K562 (cell line): ENCODE measurements at places on chromosomes 4 and X. TPM values are rescaled to one million over a fixed set of nuclear protein-coding genes. Genes with fewer than 3 reads are reported as not detected.

Gene CACNA1F
- total RNA-seq: 0.04 TPM in 2 replicates

Gene GAGE12E
- not detected in 2 replicates for total RNA-seq

DNA sequence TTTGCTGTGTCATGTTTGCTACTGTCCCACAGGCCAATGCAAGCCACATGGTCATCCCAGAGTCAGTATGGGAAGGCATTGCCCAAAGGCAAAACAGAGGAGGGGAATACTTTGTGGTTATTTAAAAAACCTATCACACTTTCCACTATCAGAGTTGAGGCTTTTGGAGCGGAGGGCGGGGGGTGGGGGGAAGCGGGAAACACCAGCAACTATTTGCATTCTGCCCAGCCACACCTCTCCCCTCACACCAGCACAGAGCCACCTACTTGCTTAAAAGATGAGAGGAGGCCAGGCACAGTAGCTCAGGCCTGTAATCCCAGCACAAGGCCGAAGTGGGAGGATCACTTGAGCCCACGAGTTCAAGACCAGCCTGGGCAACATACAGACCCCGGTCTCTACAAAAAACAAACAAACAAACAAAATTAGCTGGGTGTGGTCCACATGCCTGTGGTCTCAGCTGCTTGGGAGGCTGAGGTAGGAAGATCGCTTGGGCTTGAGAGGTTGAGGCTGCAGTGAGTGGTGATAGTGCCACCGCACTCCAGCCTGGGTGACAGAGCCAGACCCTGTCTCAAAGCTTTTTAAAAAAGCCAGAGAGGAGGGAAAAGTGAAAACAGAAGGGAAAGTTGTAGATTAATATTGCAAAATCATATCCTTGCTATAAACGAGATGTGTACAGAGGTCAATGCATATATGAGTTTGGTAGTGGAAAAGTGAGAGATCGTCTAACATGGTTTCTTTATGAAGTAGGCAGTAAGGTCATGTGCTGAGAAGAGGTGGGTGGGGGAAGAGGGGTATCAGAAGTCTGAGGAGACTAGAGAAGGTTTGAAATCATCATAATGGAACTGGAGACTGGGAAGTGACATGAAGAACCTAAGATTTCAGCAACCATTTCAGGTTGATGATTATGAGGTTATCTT, 1.9 kb upstream of the CHST7 start:
- no peak for DNase-seq

DNA sequence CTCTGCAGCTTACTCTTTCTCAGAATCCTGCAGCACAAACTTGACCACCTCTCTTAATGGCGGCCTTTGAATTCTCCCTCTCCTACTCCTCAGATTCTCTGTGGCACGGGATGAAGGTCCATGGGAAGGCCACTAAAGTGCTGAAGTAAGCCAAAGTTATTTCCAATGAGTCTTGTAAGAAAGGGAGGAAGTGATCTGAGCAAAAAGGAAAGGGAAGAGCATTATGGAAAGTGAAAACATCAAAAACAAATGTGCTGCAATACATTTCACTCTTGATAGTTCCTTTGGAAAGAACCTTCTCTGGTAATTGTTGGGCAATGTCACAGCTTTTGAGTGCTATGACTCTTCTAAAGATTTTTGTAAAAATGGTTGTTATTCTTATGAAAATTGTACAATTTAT, 54.3 kb upstream of the CAMK2D start:
- no peak for DNase-seq

Gene TMEM35A
- total RNA-seq: not detected in 2 replicates

DNA sequence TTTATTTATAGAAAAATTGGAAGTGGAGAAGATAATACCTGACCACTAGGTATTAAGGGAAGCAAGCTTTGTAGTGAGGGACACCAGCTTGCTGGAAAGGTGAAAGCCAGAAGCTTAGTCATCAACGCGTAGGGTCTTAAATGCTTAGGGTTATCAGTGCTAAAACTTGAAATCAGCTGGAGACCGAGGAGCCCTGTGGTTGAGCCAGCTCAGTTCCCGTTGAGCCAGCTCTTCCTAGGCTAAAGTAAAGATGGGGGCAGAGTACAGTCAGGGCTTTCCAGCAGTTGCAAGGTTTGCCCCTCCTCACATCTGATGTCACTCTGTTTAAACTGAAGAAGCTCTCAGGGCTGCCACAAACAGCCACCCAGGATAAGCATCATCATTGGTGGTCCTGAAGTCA, 240.7 kb downstream of the DCLK2 start:
- DNase-seq: peak; percentile 16

Gene PPP2R2C
- 0.04 TPM in 1 of 2 replicates, not detected in the other for total RNA-seq

DNA sequence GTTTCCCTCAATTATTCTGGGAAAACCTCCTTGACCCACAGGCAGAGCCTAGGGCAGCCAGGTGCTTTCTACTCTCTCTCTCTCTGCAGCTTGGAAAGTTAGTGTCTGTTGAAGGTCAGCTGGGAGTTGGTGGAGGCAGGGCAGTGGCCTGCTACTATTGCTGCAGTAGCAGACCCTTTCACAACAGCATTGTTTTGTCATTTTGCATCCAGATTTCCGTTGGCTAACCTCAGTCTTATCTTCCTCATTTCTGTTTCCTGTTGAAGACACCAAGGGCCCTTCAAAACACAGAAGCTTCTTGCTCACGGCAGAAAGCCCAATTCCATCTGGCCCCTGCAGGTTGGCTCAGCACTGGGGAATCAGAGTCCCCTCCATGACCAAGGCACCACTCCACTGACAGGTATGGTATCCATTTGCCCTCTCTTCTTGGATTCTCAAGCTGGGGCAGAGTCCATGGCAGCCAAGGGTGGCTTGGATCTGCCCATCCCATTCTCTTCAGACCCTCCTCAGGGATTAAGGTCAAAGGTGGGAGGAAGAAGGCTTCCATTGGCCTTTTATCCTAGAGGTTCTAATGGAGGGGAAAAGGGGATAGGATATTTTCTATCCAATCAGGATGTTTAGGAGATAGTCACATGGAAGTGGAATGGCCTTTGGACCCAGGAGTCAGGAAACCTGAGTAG, 24.6 kb downstream of the VSIG4 start:
- peak; percentile 72 for DNase-seq

GRCh38 chr4:14368391-14368790, 633.9 kb upstream of the CPEB2 start:
- no peak for DNase-seq

DNA sequence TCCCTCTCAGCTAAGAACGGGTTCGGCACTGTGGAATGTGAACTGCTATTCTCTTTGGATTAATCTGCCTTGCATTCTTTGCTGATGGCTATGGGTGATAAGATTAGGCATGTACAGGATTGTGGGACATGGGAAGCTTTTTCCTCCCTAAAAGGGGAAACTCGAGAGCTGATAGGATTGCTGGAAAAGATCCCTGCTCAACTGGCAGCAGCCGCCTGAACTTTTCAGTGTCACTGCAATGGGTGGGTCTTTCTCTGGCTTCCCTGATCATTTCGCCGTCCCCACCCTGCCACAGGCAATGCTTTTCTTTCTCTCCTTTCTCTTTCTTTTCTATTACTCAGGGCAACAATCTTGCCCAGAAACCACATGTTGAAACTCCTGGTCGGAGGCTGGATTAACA, 20.5 kb downstream of the PAGE2 start:
- no peak for DNase-seq

GRCh38 chr4:81452452-81453006, 19.2 kb downstream of the RASGEF1B start:
- no peak for DNase-seq

DNA sequence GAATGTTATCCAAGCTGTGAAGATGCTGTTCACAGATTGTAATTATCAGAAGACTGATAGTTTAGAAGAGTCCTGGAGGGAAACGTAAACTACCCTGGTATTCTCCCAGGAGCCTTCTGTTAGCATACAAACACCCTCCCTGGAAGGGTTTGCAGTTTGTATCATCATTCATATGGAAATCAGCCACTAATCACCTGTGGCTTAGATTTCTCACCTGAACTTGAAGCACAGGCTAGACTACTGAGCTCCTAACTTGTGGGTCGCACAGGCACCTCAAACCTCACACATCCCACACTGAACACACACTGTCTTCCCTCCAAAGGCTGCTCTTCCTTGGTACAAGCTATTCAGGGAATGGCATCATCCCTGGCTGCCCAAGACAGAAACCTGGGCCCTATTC, 30.7 kb downstream of the SHISA3 start:
- no peak for DNase-seq

- DNase-seq: no peak
Measured at GRCh38 chr4:79913581-79913980, 159.4 kb downstream of the ANTXR2 start.

DNA sequence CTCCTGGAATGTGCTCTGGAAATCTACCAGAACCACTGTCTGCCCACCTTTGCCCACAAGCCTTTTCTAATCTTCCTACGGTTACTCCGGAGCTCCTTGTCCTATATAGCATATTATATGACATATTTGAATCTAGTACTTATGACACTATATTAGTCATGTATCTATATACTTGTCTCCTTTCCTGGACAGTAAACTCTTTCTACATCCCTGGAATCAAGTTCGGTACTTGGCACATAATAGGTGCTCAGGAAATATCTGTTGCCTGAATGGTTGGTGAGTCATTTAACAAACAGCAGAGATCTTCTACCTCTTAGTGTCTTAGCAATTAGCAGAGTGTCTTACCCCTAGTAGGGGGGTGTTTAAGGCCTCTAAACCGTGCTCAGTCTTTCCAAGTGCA, 123.6 kb downstream of the RELL1 start:
- DNase-seq: no peak

GRCh38 chr4:39823191-39823590, 125.3 kb downstream of the UBE2K start:
- DNase-seq: no peak

DNA sequence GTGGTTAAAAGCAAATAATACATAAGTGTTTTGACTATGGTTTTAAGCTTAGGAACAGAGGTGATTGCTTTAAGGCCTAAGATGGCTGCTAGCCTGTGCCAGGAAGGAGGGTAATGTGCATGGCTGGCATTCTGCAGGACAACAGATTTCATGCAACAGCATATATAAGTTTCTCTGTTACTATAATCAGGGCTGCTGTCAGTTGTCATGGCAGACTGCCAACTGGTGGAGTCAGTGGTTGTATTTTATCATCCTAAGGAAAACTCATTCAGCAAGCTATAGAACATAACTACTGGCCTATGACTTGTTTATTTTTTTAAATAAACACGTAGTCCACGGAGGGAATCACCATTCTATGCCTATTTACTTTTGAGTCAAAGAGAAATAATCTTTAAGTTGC, 77.7 kb upstream of the DCAF8L1 start:
- no peak for DNase-seq

DNA sequence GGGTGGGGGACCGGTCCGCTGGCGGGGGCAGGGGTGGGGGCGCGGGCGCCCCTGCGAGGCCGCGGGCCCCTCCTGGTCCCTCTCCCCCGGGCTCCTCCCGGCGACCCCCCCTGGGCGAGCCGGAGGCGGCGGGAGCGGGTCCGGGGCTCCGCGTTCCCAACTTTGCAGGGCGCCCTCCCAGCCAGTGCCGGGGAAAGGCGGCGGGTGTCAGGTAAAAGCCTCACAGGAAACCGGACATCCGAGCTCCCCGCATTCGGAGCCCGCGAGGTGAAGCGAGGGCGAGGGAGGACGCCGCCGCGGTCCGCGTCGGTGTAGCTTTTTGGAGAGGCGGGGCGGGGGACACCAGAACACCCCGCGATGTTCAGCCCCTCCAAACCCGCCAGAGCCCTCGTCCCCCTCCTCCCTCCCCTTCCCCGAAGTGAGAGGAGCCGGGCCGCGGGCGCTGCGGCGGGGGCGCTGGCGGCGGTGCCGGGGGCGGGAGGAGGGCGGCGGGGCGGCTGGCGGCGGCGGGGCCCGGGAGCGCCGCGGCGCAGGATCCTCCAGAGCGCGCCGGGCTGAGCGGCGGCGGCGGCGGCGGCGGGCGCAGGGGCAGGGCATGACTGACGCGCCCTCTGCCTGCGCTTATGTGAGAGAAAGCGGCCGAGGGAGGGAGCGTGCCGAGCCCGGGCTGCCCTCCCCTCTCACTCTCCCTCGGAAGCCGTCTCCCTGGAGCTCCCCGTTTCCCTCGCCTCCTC, at the start of gene VEGFC:
VEGFC (minus strand) TSS at position 597 of the 734 bp plus-strand sequence. CDS start 611 bp downstream, outside the sequence.
- DNase-seq: no peak

DNA sequence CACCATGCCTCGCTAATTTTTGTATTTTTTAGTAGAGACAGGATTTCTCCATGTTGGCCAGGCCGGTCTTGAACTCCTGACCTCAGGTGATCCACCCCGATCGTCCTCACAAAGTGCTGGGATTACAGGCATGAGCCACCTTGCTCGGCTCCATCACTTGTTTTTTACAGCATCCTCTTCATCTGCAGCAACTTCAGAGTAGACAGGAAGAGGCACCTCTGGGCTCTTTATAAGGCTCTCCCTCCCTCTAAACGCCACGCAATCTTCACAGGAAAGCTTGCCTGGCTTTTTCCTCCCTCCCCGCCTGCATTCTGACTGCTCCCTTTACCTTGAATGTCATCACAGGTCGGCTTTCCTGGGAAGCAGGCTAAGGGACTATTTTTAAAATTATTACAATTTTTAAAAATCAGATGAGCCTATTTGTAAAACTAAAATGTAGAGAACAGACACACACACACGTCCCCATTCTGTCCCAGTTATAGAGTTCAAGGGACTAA, 111.5 kb upstream of the LDB2 start:
- no peak for DNase-seq

Gene ALAS2
- total RNA-seq: 27.2 and 31.3 TPM in 2 replicates

DNA sequence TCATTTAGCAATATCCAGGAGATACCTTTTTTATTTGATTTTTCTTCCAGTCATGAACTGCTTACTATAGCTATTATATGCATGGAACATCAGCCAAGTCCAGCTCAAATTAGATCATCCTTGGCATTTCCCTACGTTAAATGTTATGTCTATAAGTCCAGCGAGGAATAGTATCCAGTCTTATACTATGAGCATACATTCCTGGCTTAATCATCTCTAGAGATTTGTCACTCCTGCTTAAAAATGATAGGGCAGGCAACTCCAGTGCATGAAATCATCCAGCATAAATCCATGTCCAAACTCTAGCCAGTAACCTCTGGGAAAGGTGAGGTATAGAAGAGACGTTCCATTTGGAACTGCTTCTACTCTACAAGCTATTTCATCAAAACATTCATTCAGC, 126.7 kb upstream of the VCX2 start:
- DNase-seq: no peak

DNA sequence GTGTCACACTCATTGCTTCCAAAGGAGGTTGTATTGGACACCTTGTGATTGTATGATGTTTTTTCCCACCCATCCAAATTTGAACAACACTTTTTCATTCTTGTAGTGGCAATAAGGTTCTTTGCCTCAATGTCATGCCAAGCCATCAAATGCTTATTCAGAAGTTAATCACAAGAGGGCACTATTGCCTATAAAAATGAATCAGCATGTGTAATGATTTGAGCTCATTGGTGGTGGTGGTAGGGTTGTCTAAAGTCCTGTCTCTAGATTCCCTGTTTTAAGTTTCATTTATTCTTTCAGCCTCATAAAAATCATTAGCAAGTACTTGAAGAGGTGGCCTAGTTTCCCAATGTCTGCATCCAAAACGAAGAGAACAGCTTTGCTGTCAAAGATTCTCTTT, 37.0 kb downstream of the IRS4 start:
- peak; percentile 8 for DNase-seq
